ENCODE measurements at places on chromosomes 7 and 10.

DNA sequence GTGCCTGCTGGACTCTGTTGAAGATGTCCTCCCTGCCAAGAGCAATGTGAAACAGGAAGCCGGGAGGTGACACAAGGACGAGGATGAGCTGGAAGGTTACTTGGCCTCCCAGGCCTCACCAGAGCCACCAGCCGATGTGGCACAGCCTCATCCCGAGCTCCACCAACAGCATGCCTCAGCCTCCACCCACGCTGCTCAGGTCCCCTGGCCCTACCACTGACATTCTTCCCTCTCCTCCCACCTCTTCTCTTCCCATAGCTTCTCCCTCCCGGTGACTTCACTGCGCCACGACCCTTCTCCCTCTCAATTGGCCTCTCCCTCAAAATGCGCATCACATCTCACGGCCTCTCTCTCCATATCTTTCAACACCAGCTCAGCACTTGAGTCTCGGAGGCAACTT, 249.9 kb downstream of the SKAP2 start:
- no peak for DNase-seq

DNA sequence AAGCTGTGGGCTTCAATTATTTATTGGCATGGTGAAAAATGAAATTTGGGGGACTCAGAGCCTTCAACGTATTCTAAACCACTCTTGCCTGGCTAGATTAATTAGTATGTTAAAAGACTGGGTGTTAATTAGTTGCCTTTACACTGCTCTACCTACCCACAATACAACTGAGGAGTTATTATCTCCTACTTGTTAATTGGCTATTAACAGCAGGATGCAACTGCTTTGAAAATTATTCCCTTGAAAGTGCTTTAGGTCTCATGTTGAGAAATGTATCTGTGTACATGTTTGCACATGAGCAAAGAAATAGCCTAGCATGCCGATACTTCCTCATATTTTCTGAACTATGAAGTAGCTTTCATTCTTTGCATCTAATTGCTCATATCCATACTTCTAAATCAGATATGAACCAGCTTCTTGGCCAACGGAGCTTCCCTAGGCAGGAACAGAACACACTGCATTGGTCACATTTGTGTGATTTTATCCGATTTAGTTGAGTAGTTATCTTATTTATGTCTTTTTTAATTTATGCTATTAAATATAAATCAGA, 155.8 kb downstream of the GPAM start:
- no peak for DNase-seq

DNA sequence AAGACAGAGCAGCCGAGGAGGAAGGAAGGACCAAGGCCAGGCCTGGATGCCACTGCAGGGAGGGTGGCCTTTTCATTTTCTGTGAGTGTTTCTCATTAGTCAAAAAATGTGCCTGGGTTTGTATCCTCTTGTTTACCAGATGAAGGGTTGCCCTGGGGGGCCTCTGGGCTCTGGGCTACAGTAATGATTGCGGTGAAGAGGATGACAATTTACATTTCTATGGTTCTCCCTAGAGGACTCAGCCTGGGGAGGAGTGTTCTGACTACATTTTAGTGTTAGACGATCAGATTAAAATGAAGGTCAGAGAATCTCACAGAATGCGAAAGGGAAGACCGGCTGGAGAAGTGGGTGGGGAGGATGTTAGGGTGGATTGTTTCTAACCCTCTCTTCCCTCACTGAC, 108.0 kb upstream of the KMT2C start:
- DNase-seq, result no peak

DNA sequence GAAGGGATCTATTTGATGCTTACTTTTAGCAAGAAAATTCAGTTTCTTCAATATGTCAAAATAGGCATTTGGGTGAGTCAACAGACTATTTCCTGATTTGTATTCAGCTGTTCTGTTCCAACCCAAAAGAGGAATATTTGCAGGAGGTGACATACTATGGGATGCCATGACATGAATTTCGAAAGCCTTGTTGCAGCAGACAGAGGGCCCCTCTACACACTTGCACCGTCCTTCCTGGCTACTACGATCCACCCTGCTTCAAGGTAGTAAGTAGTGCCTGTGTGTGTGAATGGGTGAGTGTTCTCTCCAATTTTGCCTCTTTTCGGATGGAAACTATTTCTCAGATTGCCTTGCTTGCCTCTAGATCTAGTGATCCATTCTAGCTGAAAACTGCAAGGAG, 413.0 kb upstream of the ADARB2 start:
- no peak for DNase-seq

GRCh38 chr10:78953113-78953798, 115.5 kb upstream of the ZMIZ1 start:
- peak; percentile 58 for DNase-seq

GRCh38 chr10:101451667-101452069, 97.7 kb downstream of the BTRC start:
- no peak for DNase-seq

DNA sequence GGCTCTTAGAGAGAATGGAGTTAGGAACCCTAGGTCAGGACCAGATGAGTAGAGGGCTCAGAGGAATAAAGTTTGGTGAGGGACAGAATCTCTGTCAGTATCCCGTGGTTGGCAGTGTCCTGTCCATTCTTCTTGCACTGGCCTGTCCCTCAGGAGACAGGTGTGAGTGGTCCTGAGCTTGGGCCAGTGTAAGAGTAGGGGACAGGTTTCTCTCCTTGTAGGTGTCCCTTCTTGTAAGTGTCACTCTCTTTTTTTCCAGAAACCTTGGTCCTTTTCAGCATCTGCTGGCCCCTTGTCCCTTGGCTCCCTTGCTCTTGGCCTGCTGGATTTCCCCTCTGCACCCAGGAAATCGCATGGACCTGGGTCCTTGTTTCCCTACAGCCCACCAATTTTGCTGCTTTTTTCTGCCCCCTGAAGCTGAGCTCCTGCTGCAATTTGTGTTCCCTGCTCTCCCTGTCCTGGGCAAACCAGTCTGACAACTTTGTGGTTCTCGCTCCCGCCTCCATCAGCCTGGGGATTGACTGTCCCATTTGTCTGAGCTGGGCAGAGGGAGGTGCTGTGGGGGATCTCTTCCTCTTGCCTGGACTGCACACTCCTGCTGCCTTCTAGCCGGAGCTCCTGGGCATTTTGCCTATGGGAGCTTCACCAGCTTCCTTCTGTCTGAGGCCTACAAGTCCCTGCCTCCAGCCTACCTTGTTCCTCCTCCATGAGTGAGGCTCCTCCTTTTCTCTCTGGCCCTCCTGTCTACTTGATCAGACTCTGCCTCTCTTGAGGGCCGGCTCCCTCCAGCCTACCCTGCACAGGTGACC, 6.5 kb downstream of the TSPAN14 start:
- DNase-seq, result no peak

DNA sequence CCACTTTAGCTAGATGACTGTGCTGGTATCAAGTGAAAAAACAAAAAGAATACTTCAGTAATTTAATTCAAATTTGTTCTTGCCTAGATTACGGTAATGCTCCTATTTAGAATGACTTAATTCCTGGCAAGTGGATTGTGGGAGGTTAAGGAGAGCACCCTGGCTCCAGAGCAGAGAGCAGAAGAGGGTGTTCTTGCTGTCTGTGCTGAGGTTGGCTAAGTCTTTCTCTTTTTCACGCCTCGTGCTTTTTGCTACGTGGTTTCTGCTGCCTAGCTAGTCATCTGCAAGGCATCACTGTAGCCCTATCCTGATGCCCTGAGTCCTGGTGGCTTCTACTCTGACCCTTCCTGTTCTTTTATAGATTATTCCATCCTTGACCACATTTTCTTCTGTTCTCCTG, 101.4 kb downstream of the INSYN2A start:
- DNase-seq, result no peak

- DNase-seq, result no peak
Measured at GRCh38 chr10:125329056-125329455, 168.7 kb upstream of the CTBP2 start.

DNA sequence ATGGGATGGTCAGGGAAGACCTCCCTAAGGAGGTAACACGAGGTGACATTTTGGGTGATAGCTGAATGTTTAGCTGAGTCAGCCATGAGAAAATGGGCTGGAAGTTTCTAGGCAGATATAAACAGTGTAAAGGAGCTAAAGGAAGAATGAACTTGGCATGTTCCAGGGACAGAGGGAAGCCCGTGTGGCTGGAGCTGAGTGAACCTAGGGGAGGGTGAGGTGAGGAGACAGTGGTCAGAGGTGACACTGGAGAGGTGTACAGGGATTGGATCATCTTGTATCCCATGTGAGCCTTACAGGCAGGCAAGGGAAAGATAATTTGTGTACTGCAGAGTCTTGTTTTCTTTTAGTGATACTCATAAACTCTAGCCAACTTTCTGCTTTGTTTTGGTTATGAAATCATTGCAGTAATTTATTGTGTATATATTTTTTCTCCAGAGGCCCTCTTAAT, 1.8 kb downstream of the STARD3NL start:
- DNase-seq, result no peak
